ENCODE measurements at places on chromosomes 5 and 9.
A peak's percentile ranks its signal among the peaks of the same experiment; 100 is the strongest.

GRCh38 chr5:110414360-110414759, 312.1 kb downstream of the TMEM232 start:
- DNase-seq: no peak
- no peak overlapping the region for H3K4me3 ChIP-seq
- H3K27ac ChIP-seq: no peak overlapping the region
- peaks cover 2% of the 10 kb centered on the region for H3K27me3 ChIP-seq

- no peaks in the 10 kb centered on the region for H3K36me3 ChIP-seq
- H3K27me3 ChIP-seq: no peaks in the 10 kb centered on the region
- H3K4me3 ChIP-seq: no peak overlapping the region
Observed at GRCh38 chr9:85332487-85332886, 409.3 kb downstream of the AGTPBP1 start.

GRCh38 chr5:115180165-115180709, 10.5 kb upstream of the TRIM36 start:
- peaks cover 10% of the 10 kb centered on the region for H3K4me1 ChIP-seq
- peak overlapping the region; percentile 40 for H3K27ac ChIP-seq
- DNase-seq: peak; percentile 5
- peak overlapping the region; percentile 83 for H3K4me3 ChIP-seq
- no peaks in the 10 kb centered on the region for H3K36me3 ChIP-seq
- peaks cover 85% of the 10 kb centered on the region for H3K27me3 ChIP-seq

DNA sequence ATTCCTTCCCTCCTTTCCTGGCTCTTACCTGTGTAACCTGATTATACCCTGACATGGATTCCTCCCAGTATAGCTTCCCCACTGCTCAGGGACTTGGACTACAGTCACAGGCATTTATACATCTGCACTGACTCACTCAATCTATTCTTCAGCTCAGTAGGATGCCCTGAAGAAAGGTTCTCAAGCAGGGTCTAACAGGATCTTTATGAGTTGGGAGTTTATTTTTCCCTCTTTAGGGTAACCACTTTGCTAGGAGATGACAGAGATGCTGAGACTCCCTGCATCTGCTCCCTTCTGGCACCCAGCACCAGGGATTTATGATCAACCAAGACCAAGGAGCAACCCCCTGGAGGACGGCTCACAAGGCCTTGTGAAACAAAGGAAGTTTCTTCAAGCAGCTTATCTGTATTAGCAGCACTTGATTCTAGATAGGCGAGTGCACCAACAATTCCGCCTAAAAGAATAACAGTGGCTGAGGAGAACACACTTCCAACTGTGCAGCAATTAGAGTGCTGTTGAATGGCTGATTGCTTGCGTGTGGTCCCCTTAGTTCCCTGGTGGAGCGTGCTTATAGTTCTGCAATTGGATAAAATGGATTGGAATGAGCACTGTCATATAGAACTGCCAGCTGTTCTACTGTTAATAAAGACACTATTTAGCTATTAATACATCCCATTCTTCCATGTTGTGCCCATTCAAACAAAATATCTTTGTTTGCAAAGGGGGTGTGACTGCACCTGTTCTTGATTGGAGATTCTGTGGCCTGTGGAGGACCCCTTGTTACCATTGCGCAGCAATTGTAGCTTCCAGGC, 482.6 kb downstream of the ZNF608 start:
- no peak for DNase-seq
- H3K36me3 ChIP-seq: no peaks in the 10 kb centered on the region
- no peak overlapping the region for H3K4me3 ChIP-seq
- H3K27ac ChIP-seq: no peak overlapping the region
- H3K27me3 ChIP-seq: no peaks in the 10 kb centered on the region

DNA sequence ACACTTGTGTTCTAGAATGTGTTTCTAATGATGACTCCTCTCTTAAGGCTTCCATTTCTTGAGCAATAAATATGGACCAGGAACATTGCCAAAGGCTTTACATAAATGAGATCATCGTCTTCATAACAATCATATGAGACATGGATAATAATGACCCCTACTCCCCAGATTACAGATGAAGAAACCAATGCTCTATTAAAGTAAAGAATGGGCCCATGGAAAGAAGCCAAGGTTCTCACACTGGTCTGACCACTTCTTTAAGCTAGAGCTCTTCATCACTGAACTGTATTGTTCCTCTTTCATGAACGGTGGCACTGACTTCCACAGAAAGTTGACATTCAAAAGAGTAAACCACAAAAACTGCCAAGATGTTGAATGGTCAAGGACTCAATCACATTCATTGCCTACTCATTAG, 65.3 kb downstream of the MARCHF3 start:
- DNase-seq: no peak
- H3K36me3 ChIP-seq: peaks cover 2% of the 10 kb centered on the region
- no peaks in the 10 kb centered on the region for H3K4me1 ChIP-seq
- no peak overlapping the region for H3K27ac ChIP-seq

DNA sequence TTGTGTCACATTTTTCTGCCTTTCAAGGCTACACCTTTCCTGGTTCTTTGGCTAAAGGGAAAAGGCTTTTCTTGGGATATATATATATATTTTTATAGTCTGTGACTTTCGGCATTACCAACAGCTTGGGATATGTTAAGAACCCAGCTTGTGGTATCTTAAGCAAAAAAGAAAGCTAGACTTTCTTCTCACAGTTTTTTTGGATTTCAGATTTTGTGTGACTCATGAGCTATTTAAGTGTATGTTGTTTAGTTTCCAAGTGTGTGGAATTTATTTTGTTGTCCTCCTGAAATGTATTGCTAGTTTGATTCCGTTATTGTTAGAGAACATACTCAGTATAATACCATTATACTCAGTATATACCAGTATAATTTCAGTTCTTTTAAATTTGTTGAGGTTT, 64.8 kb downstream of the ERCC6L2 start:
- no peak overlapping the region for H3K4me3 ChIP-seq
- H3K36me3 ChIP-seq: peaks cover 60% of the 10 kb centered on the region
- no peaks in the 10 kb centered on the region for H3K27me3 ChIP-seq
- no peaks in the 10 kb centered on the region for H3K4me1 ChIP-seq
- no peak overlapping the region for H3K27ac ChIP-seq
- no peak for DNase-seq

- peaks cover 4% of the 10 kb centered on the region for H3K36me3 ChIP-seq
- no peak overlapping the region for H3K4me3 ChIP-seq
- no peaks in the 10 kb centered on the region for H3K27me3 ChIP-seq
- H3K27ac ChIP-seq: no peak overlapping the region
- no peaks in the 10 kb centered on the region for H3K4me1 ChIP-seq
Observed at GRCh38 chr5:61438298-61438970, 106.4 kb downstream of the ZSWIM6 start.

DNA sequence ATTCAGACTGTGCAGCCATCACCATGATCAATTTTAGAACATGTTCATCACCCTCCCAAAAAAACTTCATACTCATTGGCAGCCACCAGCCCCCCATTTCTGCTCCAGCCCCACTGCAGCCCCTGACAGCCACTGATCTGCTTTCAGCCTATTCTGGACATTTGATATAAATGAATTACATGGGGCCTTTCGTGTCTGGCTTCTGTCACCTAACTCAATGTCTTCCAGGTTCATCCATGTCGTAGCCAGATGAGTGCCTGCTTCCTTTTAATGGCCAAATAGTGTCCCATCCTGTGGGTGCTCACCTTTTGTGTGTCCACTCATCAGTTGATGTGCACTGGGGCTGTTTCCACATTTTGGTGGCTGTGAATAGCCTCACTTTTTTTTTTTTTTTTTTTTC, 63.5 kb downstream of the HMCN2 start:
- no peak overlapping the region for H3K27ac ChIP-seq
- no peaks in the 10 kb centered on the region for H3K4me1 ChIP-seq
- H3K27me3 ChIP-seq: peaks cover 15% of the 10 kb centered on the region
- H3K36me3 ChIP-seq: no peaks in the 10 kb centered on the region

GRCh38 chr9:87959916-87960581, 14.3 kb downstream of the CDK20 start:
- no peak overlapping the region for H3K27ac ChIP-seq
- H3K27me3 ChIP-seq: peaks cover 28% of the 10 kb centered on the region
- no peak for DNase-seq
- H3K36me3 ChIP-seq: no peaks in the 10 kb centered on the region

DNA sequence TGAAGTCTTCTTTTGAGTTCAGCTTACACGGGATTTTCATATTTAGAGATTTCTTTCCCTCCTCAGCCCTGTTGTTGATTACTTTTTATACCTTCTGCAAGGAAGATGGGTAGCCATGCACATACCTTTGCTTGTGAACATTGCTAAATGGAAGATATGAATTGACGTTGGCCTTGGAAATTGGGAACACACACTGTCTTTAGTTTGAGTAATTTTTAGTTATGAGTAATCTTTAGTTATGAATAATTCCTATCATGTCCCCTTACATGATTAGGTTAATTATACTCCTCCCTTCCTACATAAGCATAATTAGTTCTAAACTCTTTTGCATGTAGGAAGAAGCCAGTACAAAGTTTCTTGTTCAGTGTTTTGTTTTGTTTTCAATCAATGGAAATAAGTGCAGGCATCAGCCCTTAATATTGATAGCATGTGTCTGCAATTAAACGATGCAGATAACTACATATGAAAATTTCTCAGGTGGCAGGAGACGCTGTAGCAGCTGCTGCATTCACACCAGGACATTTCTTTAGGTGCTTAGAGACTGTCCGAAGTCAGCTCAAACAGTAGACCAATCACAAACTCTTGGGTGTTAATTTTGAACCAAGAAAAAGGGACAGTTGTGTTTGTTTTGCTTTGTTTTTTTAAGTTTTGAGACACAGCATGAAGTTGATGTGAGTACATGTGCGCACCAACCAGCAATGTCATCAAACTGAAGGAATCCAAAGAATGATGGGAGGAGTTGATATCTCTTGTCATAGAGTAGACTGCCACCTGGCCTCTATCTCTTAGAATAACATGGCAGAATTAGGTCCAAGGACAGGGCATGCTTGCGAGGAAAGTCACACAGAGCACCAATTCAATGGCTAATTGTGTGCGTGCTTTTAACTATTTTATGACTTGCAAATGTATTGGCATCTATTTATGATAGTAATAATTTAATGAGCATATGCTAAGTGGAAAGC, 51.4 kb downstream of the SMARCA2 start:
- peaks cover 7% of the 10 kb centered on the region for H3K4me1 ChIP-seq
- H3K36me3 ChIP-seq: peaks cover 42% of the 10 kb centered on the region

DNA sequence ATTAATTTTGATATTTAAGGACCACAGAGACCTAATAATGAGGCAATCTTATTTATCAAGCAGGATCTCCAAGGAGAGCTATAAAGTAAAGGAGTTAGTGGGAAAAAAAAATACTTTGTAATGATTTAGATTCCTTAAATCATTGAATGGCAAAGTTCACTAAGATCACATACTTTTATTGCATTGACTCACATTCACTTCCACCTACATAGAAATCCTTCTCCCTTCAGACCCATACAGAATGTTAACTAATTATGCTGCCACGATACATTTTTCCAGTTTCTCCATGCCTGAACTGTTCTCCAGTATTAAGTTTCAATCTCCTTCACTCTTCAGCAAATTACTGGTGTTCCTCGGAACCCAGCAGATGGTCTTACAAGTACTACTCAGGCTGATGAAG, 388.7 kb downstream of the EFNA5 start:
- no peaks in the 10 kb centered on the region for H3K36me3 ChIP-seq
- H3K4me3 ChIP-seq: no peak overlapping the region
- DNase-seq: no peak

DNA sequence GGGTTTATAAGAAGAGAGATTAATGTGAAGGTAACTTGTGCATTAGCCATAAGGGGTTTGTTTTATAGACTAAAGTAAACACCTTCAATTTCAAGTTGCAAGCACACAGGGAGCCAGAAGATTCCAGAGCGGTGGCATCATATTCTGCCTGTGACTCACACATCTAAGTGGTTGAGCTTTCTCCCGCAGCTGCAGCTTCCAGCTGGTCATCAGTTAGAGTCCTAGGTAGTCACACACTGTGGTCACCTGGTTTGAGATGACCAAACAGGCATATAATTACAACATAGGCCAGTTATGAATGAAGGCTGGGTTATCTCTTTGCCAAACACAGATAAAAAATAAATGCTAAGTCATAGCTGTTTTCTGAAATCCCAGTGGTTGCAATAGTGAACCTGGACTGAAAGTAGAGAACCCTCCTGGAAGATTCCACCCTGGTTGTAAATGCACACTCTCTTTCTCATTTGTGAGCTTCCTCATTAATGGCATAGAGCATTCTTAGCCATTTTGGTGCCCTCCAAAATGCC, 171.3 kb downstream of the GDNF start:
- H3K27me3 ChIP-seq: no peaks in the 10 kb centered on the region
- no peak overlapping the region for H3K27ac ChIP-seq
- peaks cover 18% of the 10 kb centered on the region for H3K4me1 ChIP-seq
- H3K4me3 ChIP-seq: no peak overlapping the region
- DNase-seq: no peak
- H3K36me3 ChIP-seq: no peaks in the 10 kb centered on the region

- peak overlapping the region; percentile 35 for H3K4me3 ChIP-seq
- peaks cover 5% of the 10 kb centered on the region for H3K4me1 ChIP-seq
- no peak for DNase-seq
- no peaks in the 10 kb centered on the region for H3K36me3 ChIP-seq
- H3K27ac ChIP-seq: no peak overlapping the region
- peaks cover 39% of the 10 kb centered on the region for H3K27me3 ChIP-seq
Observed at GRCh38 chr5:123035360-123035917, 1.1 kb downstream of the PPIC start.

- no peak for DNase-seq
- no peaks in the 10 kb centered on the region for H3K4me1 ChIP-seq
- no peak overlapping the region for H3K4me3 ChIP-seq
Observed at GRCh38 chr5:3451961-3452360, 143.7 kb upstream of the IRX1 start.

DNA sequence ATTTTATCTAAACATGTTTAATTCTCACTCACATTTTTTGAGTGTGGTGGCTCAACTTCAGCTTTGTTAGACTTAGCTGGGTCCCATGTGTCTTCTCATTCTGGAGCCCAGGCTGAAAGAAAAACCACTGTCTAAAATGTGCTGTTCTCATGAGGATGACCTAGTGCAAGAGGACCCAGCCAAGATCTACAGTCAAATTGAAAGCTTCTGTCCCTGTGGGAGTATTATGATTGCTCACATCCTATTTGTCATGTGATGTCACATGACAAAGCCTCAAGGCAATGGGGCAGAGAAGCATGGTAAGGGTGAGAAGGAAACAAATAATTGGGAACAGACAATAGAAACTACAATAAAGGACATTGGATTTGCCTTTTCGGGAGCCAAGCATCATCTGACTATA, 113.4 kb upstream of the ASTN2 start:
- no peaks in the 10 kb centered on the region for H3K36me3 ChIP-seq
- H3K27ac ChIP-seq: no peak overlapping the region
- no peak for DNase-seq
- H3K4me1 ChIP-seq: no peaks in the 10 kb centered on the region
- no peaks in the 10 kb centered on the region for H3K27me3 ChIP-seq

DNA sequence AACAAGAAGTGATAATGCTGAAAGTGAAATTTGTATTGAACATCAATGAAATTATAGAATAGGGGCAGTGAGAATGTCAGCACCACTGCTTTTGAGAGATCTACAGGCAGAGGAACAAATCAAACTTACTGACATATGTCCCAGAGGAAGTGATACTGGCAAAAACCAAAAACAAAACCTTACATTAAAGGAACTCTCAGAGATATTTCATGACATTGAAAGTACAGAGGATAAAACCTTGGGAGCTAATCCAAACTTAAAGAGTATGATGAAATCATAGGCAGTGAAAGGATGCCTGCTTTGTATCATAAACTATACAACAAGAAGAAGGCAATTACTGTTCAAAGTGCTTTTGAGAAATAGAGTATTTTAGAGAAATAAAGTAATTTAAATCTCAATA, 90.4 kb upstream of the SV2C start:
- H3K27me3 ChIP-seq: no peaks in the 10 kb centered on the region
- no peaks in the 10 kb centered on the region for H3K36me3 ChIP-seq
- H3K4me3 ChIP-seq: no peak overlapping the region
- no peak overlapping the region for H3K27ac ChIP-seq
- no peak for DNase-seq
- no peaks in the 10 kb centered on the region for H3K4me1 ChIP-seq
